ENCODE measurements at places on chromosomes 1 and 21.

DNA sequence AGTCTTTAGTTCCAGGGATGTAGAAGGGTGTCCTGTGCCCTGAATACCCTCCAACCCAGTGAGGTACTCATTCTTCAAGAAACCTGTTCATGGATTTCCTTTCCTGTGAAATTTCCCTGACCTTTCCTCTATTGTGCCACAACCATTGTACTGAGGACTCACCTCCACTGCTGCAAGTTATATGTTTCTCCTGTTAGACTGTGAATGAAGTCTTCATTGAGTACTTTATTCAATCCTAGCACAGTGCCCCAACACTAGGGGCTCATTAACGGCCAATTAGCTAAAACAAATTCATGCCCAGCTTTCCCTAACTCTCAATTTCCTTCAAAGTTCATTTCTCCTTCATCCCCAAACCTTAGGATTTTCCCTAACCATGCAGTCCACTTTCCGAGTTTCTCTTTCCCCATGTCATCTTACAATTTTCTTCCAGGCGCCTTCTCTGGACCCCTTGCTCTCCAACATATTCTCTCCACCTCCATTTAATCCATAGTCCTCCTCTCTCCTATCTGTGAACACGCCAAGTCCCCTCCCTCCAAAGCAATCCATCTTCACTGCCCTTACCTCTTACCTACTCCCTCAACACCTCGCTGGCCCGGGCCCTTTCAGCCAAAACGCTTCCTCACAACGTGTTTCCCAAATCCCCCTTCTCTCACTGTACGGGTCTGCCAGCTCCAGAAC, 1.3 kb downstream of the TRIM33 start:
- no peak for DNase-seq

GRCh38 chr1:39128959-39129358, 75.5 kb upstream of the MACF1 start:
- no peak for DNase-seq

DNA sequence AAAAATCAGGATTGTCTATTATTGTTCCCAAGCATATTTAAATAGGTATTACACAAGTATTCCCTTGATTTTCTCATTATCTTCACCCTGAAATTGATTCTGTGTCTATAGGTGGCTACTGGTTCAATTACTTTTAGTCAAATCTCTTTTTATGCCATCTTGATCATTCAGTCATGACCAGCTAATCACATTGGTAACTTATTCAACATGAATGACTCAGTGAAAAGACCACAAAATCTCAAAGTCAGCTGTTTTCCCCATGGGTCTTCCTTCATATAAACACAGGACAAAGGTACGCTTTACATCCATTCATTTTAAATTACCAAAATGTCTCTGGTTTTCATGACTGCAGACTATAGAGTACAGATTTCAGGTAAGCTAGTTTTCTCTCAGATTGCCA, 23.7 kb upstream of the NRIP1 start:
- DNase-seq, result no peak

DNA sequence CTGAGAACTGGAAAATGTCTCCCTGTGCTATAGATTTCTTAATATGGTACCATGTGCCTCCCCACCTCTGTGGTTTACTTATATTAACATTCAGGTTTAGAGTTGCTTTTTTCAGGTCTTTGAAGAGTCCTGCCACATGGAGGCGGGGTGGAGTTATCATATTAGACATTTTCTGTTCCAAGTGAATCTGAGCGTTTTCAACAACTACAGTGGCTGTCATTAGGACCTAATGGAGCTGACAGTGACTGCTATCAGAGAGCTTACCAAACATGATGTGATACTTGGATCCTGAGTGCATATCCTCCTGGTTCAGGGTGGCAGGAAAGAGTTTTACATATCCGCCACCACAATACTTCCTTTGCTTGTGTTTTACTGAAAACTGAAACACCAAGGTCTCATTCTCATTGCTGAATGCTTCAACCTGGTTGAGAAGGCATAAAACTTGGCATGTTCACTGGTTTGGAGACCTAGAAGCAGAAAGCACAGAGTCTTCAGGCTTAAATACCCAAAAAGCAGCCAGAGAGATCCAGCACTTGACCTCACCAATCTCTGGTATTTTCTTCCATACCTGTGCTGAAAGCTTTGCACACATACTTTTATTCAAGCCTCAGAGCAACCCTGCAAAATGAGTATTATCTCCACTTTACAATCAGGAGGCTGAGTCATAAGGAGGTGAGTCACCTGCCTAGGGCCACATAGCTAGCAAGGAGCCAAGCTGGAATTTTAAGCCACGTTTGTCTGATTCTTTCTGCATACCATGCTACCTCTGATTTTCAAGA, 47.4 kb upstream of the OSBPL9 start:
- no peak for DNase-seq

- no peak for DNase-seq
These were observed 1.2 kb downstream of the CEP170 start for GRCh38 chr1:243253926-243254232.

DNA sequence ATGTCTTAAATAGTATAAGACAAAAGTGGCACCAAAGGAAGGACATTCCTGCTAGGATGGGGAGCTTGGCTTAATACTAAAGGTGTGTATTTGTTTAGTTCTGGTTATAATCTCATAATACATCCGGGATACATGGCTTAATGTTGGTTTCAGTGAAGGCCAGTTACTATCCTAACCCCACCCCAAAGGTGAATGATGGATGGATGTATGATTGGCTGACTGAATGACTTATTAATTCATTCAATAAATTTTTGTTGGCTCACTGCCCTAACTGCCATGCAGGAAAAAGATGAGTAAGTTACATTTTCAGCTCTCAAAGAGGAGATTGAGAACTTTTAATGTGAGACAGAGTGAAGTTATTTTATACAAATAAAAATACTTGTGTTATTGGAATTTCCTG, 52.2 kb downstream of the PHACTR4 start:
- DNase-seq, result no peak

DNA sequence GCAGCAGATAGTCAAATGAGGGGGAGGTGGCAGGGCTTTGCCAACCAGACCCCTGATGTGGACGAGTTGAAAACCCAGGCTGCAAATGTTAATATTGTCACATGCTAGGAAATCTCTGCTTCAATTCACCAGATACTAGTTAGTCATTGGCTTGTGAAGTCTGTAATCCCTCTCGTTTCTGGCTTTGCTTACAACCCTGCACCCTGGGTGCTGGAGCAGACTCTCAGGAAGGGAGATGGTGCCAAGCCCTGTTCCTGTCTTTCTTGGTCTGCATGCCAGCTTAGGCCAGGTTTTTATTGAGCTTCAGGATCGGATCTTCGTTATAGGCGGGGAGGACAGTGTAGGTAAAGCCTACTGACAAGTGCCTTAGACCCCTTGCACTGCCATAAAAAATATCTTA, 53.3 kb downstream of the MDM4 start:
- DNase-seq, result no peak

GRCh38 chr1:110011527-110012041, 22.8 kb upstream of the STRIP1 start:
- peak; percentile 51 for DNase-seq

DNA sequence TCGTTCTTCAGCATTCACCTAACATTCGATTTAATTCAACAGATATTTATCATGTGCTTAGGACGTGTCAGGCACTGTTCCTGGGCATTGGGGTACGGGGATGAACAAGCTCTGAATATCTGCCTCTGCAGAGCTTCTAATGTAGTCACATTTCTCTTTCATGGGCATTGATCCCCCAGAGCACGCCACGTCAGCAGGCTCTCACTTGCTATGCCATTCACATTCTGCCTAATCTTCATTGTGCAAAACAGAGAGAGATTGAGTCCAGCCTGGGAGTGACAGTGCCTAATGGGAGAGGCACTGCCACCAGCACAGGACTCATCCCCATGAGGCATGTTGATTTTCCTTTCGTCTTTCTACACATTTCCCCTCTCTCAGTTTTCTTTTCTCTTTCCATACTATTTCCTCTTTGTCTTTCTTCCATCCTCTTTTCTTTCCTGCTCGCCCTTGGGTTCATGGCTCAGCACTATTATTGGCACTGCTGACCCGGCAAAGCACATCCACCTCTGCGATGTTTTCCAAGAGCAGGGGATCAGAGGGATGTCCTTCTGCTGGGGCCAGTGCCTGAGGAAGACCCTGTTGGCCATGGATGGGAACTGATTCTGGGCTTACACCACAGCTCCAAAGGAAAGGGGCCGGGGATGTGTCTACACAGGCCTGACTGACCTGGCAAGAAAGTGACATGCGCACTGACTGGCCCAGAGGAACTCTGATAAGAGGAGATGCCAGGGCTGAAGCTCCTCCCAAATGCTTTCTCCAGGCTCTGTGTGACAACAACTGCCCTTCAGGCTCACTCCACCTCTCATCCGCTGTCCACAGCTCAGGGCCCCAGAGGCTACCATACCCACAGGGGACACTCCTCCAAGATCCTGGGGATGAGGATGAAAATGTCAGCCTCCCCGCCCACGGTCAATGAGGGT, 195.9 kb downstream of the TOMM20 start:
- no peak for DNase-seq

DNA sequence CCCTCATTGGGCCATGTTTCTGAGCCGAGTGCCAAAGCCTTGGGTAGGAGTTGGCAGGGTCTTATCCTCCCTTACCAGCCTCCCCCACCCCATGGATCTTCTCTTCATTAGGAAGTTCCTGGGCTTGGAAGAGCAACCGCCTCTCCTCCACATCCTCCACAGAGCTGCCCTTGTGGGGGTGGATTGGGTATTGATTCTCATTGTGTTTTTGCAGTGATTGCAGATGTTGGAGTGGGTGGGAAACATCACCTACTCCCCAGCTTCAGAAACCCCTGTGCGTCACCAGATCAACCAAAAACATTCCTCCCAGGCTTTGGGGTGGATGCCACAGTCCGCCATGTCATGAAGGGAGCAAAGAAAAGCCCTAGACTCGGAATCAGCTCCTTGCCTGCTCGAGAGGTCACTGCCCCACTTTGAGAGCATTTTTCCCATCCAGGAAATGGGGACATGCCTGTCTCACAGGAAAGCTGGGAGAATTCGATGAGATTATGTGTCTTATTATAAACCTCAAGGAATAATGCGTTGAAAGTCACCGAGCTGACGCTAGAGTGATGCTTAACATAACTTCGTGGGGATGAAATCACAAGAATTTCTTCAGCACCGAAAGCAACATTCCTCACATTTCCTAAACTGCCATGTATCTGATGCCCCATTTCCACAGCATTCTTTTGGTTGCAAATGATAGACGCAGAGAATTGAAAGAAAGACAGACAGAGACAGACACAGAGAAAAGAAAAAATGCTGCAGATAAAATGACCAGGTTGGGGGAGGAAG, 44.7 kb upstream of the ZBTB40 start:
- no peak for DNase-seq

GRCh38 chr1:174308604-174309003, 139.2 kb upstream of the GPR52 start:
- DNase-seq, result no peak

GRCh38 chr1:5142389-5142788, 488.0 kb downstream of the AJAP1 start:
- DNase-seq, result no peak

- no peak for DNase-seq
These were observed 17.2 kb upstream of the STX12 start for GRCh38 chr1:27755865-27756264.

DNA sequence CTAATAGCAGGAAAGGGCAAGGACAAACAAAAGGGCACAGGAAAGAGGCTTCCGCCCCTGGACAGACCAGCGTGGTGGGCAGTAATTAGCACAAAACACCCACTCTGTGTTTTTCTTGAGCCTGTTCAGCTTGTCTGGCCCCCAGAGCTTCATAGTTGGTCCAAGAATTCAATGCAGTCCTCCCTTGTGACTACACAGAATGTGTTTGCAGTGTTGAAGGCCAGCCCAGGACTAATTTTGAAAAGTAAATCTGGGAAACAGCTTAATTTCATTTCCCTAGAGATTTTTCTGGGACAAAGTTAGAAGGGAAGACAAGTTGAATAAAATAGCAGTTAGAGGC, 49.2 kb upstream of the LMO4 start:
- DNase-seq, result no peak

GRCh38 chr1:200180821-200181220, 153.3 kb downstream of the NR5A2 start:
- no peak for DNase-seq

DNA sequence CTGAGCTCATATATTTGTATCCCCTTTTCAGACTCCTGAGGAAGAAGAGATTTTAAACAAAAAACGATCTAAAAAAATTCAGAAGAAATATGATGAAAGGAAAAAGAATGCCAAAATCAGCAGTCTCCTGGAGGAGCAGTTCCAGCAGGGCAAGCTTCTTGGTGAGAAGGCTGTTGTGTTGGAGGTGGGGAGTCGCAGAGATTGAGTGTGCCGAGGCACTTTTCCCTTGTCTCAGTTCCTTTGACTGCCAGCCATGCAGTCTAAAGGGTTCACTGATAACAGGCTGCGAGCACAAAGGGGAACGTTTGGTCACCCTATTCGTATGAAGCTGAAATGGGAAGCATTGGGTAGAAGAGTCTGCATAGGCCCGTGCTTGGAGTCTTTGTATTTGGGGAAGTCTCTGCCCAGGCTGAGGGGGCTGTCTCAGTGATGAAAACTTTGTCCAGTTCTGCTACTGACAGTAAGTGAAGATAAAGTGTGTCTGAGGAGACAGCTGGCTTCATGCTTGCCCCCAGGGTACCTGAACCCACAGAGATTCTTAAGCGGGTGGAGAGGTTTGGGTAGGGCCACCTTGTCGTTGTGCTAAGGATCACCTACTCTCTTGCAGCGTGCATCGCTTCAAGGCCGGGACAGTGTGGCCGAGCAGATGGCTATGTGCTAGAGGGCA, 2.8 kb downstream of the RPS8 start:
- DNase-seq, result no peak

DNA sequence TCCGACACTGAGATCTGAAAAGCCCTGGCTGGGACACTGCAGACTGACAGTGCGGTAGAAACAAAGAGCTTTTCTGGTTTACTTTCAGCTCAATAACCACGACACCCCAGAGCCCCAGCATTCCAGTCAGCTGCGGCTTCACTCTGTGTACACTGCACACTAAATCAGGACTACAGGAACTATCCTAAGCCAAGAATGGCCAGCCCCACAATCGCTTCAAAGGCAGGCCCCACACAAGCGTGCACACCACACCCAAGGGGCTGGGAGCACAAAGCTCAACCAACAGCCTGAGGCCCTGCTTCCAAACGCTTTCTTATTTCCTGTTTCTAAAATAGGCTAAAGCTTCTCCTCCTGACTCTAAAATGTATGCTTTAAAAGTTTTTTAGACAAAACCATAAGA, 28.4 kb downstream of the URB1 start:
- DNase-seq, result no peak

GRCh38 chr1:113536182-113536780, 146.0 kb downstream of the MAGI3 start:
- DNase-seq, result no peak

GRCh38 chr1:177897281-177897997, 72.4 kb downstream of the SEC16B start:
- DNase-seq, result no peak

DNA sequence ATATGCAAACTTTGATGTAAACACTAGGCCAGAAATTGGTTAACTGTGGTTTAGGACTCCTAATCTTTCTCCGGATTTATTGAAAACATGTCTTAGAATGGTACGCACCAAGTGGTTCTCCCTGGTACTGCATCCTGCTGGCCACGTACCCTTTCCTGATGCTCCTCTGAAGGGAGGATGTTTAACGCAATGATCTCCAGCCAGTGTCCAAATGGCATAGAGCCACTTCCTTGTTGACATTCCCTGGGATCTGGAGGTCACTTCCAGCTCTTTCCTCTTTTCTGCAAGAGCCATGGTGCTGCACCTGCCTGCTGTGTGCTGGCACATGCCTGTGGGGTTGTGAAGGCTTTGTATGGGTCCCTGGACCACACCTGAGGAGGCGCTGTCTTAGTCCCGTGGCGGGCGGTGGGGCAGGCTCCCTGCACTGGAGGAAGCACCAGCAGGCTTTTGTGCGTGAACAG, 53.9 kb downstream of the GALNT2 start:
- DNase-seq, result no peak

Data from GM12891 (cell line).